Thoracic aorta (tissue), 2 donors: ENCODE measurements at places on chromosomes 12 and 14. TPM values are rescaled to one million over a fixed set of nuclear protein-coding genes. Genes with fewer than 3 reads are reported as not detected.

PSMC6 gene
- total RNA-seq = 89.0 TPM

TBX3 gene
- total RNA-seq = 0.81 TPM

KRT77 gene
- total RNA-seq = 0.41 TPM

HOXC9 gene
- total RNA-seq = not detected

PPP1R1A gene
- 3.3 TPM for total RNA-seq

- no peak for DNase-seq
- no peak overlapping the region for H3K27ac ChIP-seq
- H3K36me3 ChIP-seq = no peaks in the 10 kb centered on the region
- no peaks in the 10 kb centered on the region for H3K27me3 ChIP-seq
These were observed 58.7 kb downstream of the WSCD2 start for GRCh38 chr12:108187831-108188230.

DNA sequence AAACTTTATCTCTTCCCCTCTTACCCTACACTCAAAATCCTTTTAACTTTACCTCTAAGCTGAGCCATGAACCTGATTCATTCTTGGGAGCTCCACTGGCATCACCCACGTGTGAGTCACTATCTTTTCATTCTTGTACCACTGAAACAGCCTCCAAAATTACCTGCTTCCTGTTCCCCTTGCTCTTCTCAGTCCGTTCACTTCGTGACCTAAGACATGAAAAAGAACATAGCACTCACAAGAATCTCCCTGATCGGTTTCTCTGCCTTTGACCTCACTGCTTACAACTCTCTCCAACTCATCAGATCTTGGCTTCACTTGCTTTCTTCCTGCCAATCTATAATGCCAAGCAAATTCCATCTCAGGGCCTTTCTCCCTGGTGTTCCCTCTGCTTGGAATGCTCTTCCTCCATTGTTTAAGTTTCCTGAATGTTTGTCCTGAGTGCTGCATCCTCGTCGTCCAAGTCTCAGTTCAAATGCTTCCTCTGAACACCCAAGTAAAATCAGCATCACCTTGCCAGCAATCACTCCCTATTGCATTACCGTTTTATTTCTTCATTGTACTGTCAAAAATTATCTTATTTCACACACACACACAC lies 9.2 kb downstream of the GLIPR1 start:
- no peak overlapping the region for H3K27ac ChIP-seq
- peaks cover 3% of the 10 kb centered on the region for H3K36me3 ChIP-seq
- no peak for DNase-seq
- peaks cover 31% of the 10 kb centered on the region for H3K4me1 ChIP-seq
